ENCODE measurements at places on chromosomes 11 and 22. TPM values are rescaled to one million over a fixed set of nuclear protein-coding genes. Genes with fewer than 3 reads are reported as not detected.

- no peak for DNase-seq
Observed at GRCh38 chr11:69159150-69159852, 3.6 kb downstream of the SMIM38 start.

- DNase-seq, result no peak
Observed at GRCh38 chr11:19805827-19806226, 93.2 kb downstream of the NAV2 start.

- no peak for DNase-seq
Observed at GRCh38 chr22:22507743-22508273, 734 bp downstream of the ZNF280B start.

GAL gene
- total RNA-seq, result 2.2 TPM

MOGAT2 gene
- total RNA-seq, result not detected

TRIM3 gene
- 18.5 TPM for total RNA-seq

FOLR3 gene
- 0.98 TPM for total RNA-seq
